OCI-LY7 (cell line): ENCODE measurements at places on chromosomes 7 and 10. TPM values are rescaled to one million over a fixed set of nuclear protein-coding genes. Genes with fewer than 3 reads are reported as not detected.

EBF3 gene
- total RNA-seq: not detected in 2 replicates

FLNC gene
- total RNA-seq: 0.06 TPM in 2 replicates

HMX3 gene
- total RNA-seq: not detected in 2 replicates

SCIN gene
- not detected in 2 replicates for total RNA-seq

CNPY1 gene
- total RNA-seq: not detected in 2 replicates

SLC13A4 gene
- total RNA-seq: not detected in 2 replicates

FGL2 gene
- 0.30 and 0.72 TPM in 2 replicates for total RNA-seq

OR2A14 gene
- not detected in 2 replicates for total RNA-seq

PRXL2A gene
- total RNA-seq: not detected in 2 replicates

EPHA1 gene
- total RNA-seq: not detected in 2 replicates

MYL7 gene
- total RNA-seq: not detected in 2 replicates

KCNMA1 gene
- total RNA-seq: not detected in 2 replicates

BICC1 gene
- total RNA-seq: not detected in 2 replicates

HTR5A gene
- total RNA-seq: not detected in 2 replicates

PLEKHS1 gene
- total RNA-seq: not detected in 2 replicates

ENTPD1 gene
- 3.7 and 6.7 TPM in 2 replicates for total RNA-seq

CYCS gene
- 153 and 175 TPM in 2 replicates for total RNA-seq

NPC1L1 gene
- total RNA-seq: not detected in 2 replicates

NYAP1 gene
- 0.10 and 0.50 TPM in 2 replicates for total RNA-seq

CHN2 gene
- not detected in 2 replicates for total RNA-seq

UCMA gene
- not detected in 2 replicates for total RNA-seq

MAPK8 gene
- total RNA-seq: 29.1 and 39.9 TPM in 2 replicates

ABCF2 gene
- 28.6 and 44.9 TPM in 2 replicates for total RNA-seq

R3HCC1L gene
- 38.8 TPM in 2 replicates for total RNA-seq

PON3 gene
- not detected in 2 replicates for total RNA-seq

PLCE1 gene
- total RNA-seq: not detected in 2 replicates

ADO gene
- total RNA-seq: 30.3 and 33.9 TPM in 2 replicates

AOC1 gene
- not detected in 2 replicates for total RNA-seq

FAM221A gene
- 9.2 and 9.8 TPM in 2 replicates for total RNA-seq

SLC25A13 gene
- total RNA-seq: 0.63 and 0.66 TPM in 2 replicates

HABP2 gene
- total RNA-seq: not detected in 2 replicates

FBXO24 gene
- 1.2 and 1.7 TPM in 2 replicates for total RNA-seq

OR2AE1 gene
- not detected in 2 replicates for total RNA-seq

TMEM273 gene
- 0.82 and 1.3 TPM in 2 replicates for total RNA-seq

SSBP1 gene
- 157 and 178 TPM in 2 replicates for total RNA-seq

POM121 gene
- total RNA-seq: 75.9 and 77.4 TPM in 2 replicates

SPDYE8 gene
- total RNA-seq: not detected in 2 replicates

NMT2 gene
- total RNA-seq: 0.72 and 1.0 TPM in 2 replicates

MBL2 gene
- not detected in 2 replicates for total RNA-seq

ADAM8 gene
- total RNA-seq: 16.3 and 17.6 TPM in 2 replicates

KAT6B gene
- total RNA-seq: 31.4 and 40.8 TPM in 2 replicates

CYP2C19 gene
- not detected in 2 replicates for total RNA-seq

JAKMIP3 gene
- total RNA-seq: 0.89 and 1.1 TPM in 2 replicates

TYW1 gene
- 15.3 and 22.3 TPM in 2 replicates for total RNA-seq

CLCN1 gene
- total RNA-seq: not detected in 2 replicates

UNCX gene
- total RNA-seq: not detected in 2 replicates

MKX gene
- not detected in 2 replicates for total RNA-seq

SKIDA1 gene
- total RNA-seq: 0.06 TPM in 1 of 2 replicates, not detected in the other

SSC4D gene
- total RNA-seq: 0.44 TPM in 1 of 2 replicates, not detected in the other

UTF1 gene
- total RNA-seq: not detected in 2 replicates

AKR1E2 gene
- not detected in 2 replicates for total RNA-seq

SLC29A4 gene
- total RNA-seq: 0.44 and 0.67 TPM in 2 replicates

STEAP2 gene
- total RNA-seq: not detected in 2 replicates

TFR2 gene
- 25.0 and 26.0 TPM in 2 replicates for total RNA-seq

CFAP69 gene
- not detected in 2 replicates for total RNA-seq
